G401 (cell line): ENCODE measurements at places on chromosomes 13 and 19.
A peak's percentile ranks its signal among the peaks of the same experiment; 100 is the strongest.

DNA sequence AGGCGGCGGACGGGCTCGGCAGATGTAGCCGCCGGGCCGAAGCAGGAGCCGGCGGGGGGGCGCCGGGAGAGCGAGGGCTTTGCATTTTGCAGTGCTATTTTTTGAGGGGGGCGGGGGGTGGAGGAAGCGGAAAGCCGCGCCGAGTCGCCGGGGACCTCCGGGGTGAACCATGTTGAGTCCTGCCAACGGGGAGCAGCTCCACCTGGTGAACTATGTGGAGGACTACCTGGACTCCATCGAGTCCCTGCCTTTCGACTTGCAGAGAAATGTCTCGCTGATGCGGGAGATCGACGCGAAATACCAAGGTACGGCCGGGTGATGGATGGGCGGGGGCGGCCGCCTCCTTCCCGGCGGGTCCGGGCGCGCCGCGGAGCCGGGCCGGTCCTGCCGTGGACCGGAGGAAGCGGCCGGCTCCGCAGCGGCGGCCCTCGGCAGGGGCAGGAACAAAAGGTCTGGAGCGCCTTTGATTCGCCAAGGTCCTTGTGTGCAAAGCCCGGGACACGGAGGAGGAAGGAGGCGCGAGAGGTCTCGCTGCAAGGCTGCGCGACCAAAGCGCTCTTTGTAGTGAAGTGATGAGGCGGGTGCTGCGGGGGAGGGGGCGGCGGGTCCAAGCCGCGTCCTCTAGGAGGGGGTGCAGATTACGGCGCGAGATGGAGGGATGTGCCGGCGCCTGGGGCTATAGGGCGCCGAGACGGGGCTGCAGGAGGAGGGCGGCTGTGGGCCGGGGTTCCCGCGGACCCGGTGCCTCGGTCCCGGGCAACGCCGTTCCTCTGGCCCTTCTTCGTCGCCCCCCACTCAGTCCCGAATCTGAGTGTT lies 689 bp downstream of the ING1 start:
- DNase-seq, result peak; percentile 53

DNA sequence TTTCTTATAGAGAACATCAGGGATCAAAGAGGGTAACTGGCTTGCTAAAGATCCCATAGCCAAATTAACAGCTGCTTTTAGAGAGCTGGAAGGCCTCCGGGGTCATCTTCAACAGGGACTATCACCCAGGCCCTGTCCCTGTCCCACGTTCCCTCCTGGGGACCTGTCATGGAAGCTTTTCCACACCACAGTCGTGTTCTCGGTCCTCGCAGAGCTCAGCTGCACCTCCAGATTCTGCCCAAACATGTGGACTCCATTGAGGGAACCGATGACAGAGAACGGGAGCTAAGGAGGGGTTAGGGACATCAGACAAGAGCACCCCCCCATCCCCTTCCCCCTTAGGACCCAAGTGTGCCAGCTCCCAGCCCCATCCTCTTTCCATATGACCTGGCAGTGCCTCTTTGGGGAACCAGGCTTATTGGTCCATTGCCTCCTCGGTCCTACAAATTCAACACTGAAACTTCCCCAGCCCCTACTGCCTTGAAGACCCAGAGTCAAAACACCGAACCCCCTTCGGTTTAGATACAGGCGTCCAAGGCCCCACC lies 568 bp downstream of the FUZ start:
- no peak for DNase-seq

GRCh38 chr13:18953139-18953930 lies 228.3 kb downstream of the TUBA3C start:
- DNase-seq, result no peak

DNA sequence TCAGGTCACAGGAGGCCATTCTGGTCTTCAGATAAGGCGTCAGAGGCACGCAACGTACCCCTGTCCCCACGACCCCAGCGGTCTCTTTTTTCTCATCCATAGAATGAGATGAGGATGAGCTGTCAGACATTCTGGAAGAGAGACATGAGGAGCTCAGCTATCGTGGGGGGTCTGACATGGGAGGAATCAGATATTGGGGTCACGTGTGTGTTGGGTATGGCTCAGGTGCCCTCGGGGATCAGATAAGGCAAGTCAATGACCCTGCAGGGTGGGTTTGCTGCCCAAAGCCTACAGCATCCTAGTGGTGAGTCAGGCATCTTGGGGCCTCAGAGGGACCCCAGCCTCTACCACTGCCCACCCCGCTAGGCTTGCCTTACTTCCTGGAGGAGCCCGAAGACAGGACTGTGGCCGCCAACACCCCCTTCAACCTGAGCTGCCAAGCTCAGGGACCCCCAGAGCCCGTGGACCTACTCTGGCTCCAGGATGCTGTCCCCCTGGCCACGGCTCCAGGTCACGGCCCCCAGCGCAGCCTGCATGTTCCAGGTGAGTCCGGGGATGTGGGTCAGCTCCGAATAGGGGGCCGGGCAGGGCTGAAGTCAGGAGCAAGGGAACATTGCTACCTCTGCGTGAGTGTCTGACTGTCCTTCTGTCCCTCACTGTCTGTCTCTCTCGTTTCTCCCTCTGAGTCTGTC lies 2.6 kb downstream of the AXL start:
- no peak for DNase-seq

- no peak for DNase-seq
Measured at GRCh38 chr13:79937771-79938216, 403.1 kb downstream of the SPRY2 start.

- DNase-seq, result no peak
Measured at GRCh38 chr19:57302020-57302465, 18.2 kb upstream of the ZNF543 start.

DNA sequence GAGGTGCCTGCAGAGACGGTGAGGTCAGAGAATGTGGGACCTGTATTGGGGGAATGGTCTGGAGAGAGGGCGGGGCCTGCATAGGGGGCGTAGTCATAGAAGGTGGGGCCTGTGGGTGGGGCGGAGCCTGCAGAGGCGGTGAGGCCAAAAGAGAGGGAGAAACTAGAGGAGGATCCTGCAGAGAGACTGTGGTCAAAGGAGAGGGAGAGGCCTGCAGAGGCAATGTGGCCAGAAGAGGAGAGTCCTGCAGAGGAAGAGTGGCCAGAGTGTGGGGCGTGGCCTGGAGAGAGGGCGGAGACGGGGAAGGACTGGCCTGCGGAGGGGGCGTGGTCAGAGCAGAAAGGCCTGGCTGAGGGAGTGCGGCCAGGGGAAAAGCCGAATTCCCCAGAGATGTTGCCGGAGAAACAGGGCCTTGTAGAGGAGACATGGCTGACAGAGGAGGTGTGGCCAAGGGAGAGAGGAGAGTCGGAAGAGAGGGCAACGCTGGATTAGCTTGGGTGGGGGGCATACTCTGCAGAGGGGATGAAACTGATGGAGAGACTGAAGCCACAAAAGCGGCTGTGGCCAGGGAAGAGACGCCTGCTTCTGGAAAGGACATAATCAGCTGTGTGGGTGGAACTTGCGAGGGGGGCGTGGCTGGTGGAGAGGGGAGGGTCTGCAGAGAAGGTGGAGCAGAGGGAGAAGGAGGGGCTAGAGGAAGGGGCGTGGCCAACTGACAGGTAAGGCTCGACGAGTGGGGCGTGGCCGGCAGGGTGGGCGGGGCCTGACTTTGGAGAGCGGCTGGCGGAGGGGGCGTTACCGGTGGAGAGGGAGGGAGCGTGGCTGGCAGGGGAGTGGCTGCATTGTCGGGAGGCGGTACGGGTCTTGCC lies 2.5 kb downstream of the PRR36 start:
- peak; percentile 80 for DNase-seq

GRCh38 chr13:51833980-51834379 lies 11.0 kb downstream of the TMEM272 start:
- DNase-seq, result no peak

GRCh38 chr13:50932091-50932490 lies 22.5 kb downstream of the RNASEH2B start:
- DNase-seq, result no peak

- no peak for DNase-seq
Measured at GRCh38 chr13:25806264-25806974, 245.4 kb downstream of the SHISA2 start.

DNA sequence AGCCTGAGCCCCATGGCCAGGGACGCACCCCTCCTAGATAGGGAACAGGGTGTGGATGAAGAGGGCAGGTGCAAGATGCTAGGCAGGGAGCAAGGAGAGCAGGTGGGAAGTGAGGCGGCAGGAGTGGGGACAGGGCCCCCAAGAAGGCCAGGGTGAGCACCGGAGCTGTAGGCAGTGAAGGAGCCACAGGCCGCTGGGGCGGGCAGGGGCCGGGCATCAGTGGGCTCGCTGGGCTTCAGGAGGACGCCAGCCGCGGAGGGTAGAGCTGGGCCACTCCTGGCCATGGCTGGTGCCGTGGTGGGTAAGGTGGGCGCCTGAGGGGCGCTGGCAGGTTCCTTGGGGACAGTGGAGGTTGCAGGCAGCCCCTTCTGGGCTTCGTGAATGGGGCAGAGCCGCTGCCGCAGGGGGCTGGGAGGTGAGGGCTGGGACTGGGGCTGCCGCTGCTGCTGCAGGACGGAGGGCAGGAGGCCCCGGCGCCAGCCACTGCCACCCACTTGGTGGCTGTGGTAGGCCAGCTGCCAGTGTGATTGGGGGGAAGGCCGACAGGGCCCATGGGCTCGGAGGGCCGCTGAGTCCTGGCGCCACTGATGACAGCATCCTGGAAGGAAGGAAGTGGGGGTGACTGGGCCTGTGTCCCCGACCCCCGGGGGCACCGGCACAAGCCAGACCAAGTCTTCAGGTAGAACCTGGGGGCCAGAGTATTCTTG lies 2.1 kb downstream of the NKPD1 start:
- DNase-seq, result no peak

- no peak for DNase-seq
Measured at GRCh38 chr13:104140552-104140951, 1074.3 kb upstream of the SLC10A2 start.

GRCh38 chr19:46882034-46882433 lies 21.2 kb downstream of the ARHGAP35 start:
- DNase-seq, result no peak

DNA sequence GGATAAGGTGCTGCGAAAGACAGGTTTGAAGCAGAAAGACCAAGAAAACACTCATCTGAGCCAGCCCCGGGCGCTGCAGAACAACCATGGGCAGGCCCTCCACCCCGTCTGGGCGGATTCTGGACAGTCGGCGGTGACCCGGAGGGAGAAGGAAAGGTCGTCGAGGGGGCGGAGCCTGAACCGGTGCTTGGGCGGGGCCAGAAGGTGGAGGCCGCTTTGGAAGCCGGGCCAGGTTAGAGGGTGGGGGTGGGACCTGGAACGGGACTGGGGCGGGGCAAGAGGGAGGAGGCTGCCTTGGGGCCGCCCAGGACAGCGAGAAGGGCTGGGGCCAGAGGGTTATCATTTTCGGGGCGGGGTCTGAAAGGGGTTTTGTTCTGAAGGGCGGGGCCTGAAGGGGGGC lies 5.0 kb upstream of the ZNF765 start:
- DNase-seq, result peak; percentile 49

DNA sequence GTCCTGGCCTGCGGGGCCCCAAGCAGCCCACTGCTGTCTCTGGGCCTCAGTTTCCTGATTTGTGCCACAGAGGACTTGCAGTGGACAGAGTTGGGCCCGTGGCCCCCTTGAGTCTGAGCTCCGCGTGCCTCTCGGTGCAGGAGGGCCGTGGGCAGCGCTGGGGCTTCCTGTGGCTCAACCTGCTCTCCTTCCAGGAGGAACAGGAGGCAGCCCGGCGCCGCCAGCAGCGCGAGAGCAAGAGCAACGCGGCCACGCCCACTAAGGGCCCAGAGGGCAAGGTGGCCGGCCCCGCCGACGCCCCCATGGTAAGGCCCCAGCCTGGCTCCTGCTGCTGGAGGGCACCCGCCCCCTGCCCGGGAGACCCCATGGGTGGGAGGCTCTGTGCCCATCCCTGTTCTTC lies 25.9 kb downstream of the PLEKHJ1 start:
- no peak for DNase-seq

- no peak for DNase-seq
Measured at GRCh38 chr19:35155441-35155840, 906 bp downstream of the FXYD5 start.

- no peak for DNase-seq
Measured at GRCh38 chr13:28333204-28333881, 161.6 kb downstream of the FLT1 start.

- no peak for DNase-seq
Measured at GRCh38 chr19:5911366-5911765, 2.7 kb upstream of the CAPS start.

- DNase-seq, result no peak
Measured at GRCh38 chr19:2888731-2889224, 11.9 kb upstream of the ZNF57 start.

DNA sequence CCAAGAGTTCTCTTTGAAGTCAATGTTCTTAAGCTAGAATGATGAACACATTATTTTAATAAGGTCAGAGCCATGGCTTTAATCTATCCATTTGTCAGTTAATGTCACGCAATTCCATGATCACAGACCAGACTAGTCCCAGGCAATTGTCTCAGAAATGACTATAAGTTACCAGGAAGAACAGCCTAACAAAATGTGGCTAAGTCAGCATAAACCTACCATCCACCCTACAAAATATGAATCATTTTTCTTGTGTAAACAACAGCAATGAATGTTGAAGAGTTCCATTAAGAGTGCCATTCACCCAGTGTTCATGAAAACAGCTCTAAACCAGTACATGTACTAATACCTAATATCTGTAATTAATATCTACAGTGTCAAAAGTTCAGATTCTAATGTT lies 127.5 kb downstream of the KCTD12 start:
- no peak for DNase-seq

GRCh38 chr19:56727677-56728076 lies 56.1 kb upstream of the ZNF835 start:
- no peak for DNase-seq

GRCh38 chr19:1856698-1857603 lies 6.4 kb downstream of the KLF16 start:
- DNase-seq, result peak; percentile 60

GRCh38 chr13:110127986-110128511 lies 178.9 kb downstream of the COL4A1 start:
- DNase-seq, result no peak

DNA sequence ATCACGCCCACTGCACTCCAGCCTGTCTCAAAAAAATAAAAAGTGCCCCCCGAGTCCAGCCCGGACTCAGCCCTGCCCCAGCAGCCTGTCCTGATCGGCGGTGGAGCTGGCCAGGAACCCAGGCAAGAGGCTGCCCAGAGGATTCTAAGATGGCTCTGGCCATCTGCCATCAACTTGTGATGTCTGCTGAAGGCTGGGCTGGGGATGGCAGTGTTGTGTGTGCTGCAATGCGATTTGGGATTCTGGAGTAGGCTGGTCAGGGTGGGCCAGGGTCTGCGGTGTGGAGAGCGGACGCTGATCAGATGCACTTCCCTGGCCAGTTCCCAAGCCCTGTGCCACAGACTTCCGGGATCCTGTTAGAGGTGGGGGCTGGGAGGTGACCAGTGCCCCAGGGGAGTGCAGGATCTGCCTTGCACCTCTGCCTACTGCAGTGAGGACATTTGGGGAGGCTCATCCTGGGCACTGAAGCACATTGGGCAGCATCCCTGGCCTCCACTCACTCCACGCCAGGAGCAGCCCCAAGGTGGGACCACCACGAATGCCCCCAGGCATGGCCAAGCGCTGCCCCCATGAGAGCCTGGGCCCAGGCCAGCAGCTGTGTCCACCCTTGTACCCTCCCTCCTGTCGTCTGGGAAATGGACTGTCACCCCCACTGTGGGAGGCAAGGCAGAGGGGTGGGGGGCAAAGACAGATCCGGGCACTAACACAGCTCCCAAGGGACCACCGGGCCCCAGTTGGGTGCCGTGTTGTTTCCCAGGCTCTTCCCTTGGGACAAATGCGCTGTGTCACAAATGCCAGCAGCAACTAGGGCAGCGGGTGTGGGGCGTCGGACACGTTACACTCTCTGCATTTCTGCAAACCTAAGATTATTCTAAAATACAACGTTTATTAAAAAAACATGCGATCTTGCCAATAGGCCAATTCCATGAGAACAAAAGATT lies 3.4 kb upstream of the TBXA2R start:
- DNase-seq, result no peak
